RCC 7860 (cell line): ENCODE measurements at places on chromosomes 4 and X.
A peak's percentile ranks its signal among the peaks of the same experiment; 100 is the strongest.

- no peak for DNase-seq
Measured at GRCh38 chrX:74420196-74421035, 877 bp upstream of the SLC16A2 start.

DNA sequence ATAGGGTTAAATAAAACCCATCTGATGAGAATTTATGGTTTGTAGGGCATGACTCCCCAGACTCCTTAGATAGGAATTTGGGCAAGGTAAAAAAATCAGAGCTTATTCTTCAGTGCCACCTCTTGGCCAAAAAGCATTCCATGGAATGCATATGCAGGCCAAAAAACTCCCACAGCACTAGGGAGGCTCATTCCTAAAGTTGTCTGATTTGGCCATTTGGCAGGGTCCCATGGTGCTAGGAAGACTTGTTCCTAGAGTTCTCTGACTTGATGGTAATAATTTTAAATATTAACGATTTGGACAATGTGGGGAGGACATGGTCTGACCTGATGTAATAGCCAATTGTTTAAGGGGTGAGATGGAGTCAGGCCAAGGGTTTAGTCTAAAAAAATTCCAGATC, 93.0 kb downstream of the SPIN4 start:
- DNase-seq = no peak

GRCh38 chrX:101493225-101493624, 8.0 kb downstream of the ARMCX4 start:
- no peak for DNase-seq

- no peak for DNase-seq
Measured at GRCh38 chrX:153653556-153653955, 6.6 kb downstream of the DUSP9 start.

DNA sequence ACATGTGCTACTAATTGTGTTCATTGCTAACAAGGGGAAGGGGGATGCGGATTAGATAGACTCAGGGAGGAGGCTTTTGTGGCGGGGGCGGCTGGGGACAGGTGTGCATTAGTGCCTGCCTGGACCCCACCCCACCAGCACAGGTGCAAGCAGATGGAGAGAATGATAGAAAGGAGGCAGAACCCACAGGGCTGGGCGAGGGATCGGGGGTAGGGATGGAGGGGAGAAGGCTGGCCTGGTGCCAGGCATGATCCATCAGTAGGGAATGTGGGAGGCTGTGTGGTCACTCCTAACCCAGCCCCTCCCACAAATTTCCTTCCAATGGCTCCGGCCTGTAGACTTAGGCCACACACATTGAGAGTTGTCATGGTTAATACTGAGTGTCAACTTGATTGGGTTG, 30.5 kb upstream of the CRMP1 start:
- no peak for DNase-seq

DNA sequence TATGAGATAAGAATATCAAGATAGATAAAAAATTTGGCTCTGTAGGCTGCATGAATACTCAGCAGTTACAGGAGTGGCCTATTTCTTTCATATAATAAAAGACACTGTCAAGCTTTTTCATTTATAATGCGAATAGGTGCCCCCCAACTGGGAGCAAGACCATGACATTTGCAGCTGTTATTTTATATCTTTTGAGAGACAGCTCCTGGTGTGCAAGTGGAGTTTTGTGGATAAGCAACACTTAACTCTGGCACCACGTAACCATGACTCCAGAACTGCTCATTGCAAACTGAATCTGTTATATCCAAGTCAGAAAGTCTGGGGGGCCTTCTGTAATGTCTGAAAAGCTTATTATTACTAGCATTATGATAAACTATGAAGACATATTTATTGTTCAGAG, 1372.4 kb downstream of the C4orf33 start:
- no peak for DNase-seq

- DNase-seq = no peak
Measured at GRCh38 chr4:44660396-44660795, 9.0 kb upstream of the YIPF7 start.

DNA sequence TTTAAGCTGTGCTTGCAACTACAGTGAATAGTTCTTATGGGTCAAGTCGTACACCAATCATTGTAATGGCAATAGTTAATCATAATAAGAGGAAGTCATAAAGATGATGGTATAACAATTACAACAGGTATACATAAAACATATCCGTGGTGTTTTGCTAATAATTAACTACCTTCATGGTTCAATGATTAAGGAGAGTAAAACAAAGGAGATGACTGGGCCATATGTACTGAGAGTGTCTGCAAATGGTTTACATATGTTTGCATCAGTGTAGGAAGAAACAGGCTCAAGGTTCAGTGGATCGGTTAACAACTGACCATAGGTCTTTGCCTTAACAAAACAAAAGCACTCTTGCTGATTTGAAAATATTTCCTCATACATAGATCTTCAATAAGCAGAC, 253.0 kb downstream of the COX7B2 start:
- DNase-seq = no peak

DNA sequence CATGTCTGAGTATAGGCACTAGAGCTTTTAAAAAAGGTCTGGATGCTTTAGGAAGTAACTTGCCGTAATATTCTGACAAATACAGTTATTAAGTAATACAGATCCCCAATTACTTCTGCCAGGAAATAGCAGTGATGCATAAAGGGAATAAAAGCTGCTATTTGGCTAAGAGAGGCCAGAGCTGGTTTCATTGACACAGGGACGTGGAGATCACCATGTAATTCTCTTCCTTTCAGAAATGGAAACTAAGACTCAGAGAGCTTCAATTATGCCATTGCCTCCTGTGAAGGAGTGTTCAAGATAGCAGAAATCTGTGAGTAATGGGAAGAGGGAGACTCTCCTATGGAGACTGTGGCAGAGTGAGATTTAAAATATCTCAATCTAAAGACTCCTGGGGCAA, 238.1 kb downstream of the SLITRK2 start:
- DNase-seq = no peak

- no peak for DNase-seq
Measured at GRCh38 chr4:53782458-53782845, 191.2 kb upstream of the LNX1 start.

DNA sequence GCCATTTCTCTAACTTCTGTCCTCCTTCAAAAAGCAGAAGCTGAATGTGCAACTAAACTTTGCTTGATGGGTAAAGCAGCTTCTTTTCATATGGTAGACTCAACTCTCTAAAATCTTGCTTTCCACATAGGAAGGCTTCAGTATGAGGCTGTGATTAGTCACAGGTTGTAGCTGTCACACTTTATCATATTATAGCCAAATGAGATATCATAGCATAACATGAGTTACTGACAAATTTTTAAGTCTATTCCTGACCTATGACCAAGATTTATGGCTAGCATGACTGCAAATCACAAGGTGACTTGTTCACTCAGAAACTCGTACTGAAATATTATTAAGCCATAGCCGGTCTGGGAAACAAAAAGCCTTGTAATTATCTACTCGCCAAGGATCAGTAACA, 998.6 kb downstream of the RPA4 start:
- no peak for DNase-seq

- DNase-seq = peak; percentile 97
Measured at GRCh38 chrX:53683556-53684414, 2.7 kb downstream of the HUWE1 start.

- no peak for DNase-seq
Measured at GRCh38 chrX:1321674-1322073, 14.9 kb upstream of the IL3RA start.

- peak; percentile 84 for DNase-seq
Measured at GRCh38 chr4:96736352-96736889, 896.5 kb downstream of the PDHA2 start.

DNA sequence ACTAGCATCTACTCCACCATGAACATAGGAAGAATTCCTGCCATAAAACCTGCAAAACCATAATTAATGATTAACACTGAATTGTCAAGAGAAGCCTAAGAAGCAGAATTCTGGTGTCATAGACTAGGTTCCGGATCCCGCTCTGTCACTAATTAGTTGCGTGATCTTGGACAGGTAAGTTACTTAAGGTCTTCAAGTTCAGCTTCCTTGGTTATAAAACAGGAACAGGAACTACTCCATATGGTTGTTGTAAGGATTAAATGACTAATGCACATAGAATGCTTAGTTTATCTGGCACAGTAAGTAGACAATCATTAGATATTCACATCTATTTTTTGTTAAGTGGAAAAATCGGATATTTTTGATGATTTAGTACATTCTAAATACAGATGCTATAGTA, 14.3 kb downstream of the G3BP2 start:
- no peak for DNase-seq

GRCh38 chr4:1499465-1499864, 93.2 kb upstream of the NKX1-1 start:
- no peak for DNase-seq

DNA sequence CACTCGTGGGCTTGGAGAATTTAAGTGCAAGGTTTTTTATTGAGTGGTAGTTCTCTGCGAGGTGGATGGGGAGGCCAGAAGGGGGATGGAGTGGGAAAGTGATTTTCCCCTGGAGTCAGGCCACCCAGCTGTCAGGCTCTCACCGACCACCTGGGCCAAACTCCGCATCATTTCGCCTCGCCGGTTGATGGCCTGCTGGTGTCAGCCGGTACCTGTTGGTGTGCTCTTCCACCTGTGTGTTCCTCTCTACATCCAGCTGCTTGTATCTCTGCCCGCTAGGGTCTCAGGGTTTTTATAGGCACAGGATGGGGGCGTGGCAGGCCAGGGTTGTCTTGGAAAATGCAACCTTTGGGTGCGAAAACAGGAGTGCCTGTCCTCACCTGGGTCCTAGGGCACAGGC, 200.9 kb downstream of the DACH2 start:
- DNase-seq = no peak

- DNase-seq = no peak
Measured at GRCh38 chr4:3410401-3411135, 31.2 kb upstream of the HGFAC start.

DNA sequence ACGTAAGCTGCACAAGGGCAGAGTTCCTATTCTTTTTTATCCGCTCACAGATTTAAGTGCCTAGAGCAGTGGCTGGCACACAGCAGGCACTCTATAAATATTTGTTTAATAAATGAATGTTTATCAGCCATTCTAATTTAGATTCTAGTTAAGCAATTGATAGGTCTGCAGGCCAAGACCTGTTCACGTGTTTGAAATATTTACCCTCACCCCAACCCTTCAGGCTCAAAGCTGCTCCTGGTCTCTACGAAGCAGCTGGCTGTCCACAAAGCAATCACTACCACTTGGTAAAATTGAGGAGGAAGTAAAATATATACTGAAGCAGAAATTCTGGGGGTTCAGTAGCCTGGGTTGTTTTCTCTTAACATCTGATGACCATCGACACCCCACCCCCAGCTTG, 158.1 kb downstream of the MGST2 start:
- DNase-seq = no peak

DNA sequence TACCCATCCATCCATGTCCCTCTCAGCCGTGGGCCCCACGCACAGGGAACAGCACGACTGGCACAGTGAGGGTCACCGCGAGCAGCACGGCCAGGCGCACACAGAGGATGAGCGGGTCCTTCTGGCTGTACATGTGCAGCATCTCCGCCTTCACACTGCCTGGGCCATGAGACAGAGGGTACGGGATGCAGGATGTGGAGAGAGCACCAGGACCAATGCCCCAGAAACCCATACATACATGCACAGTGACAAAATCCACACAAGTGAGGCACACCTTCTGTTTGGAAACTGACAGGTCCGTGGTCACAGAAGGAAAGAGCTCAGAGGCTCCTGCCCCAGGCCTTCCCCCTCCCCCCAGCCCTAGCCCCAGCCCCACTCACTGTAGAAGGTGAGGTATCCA, 9.5 kb downstream of the SLC38A5 start:
- DNase-seq = no peak

GRCh38 chr4:168711197-168712140, 214.6 kb downstream of the PALLD start:
- no peak for DNase-seq
